ENCODE measurements at places on chromosomes 7 and 10.
A peak's percentile ranks its signal among the peaks of the same experiment; 100 is the strongest.

DNA sequence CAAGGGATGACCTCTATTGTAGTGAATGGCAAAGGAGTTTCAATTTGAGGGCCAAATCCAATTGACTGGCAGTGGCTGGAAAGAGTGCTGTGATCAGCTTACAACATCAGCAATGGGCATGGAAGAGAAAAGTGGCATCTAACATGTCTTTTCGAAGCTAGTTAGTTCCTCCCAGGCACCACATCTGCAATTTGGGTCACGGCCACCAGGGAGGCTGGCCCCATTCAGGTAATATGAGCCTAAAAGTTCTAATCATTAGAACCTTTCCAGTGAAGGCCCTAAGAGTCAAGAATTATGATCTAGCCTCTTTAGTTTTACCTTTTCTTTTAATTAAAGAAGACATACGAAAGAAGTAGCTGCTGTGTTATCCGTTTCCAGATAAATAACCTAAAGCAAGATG is 17.3 kb downstream of the CRTAC1 start:
- no peak for DNase-seq

DNA sequence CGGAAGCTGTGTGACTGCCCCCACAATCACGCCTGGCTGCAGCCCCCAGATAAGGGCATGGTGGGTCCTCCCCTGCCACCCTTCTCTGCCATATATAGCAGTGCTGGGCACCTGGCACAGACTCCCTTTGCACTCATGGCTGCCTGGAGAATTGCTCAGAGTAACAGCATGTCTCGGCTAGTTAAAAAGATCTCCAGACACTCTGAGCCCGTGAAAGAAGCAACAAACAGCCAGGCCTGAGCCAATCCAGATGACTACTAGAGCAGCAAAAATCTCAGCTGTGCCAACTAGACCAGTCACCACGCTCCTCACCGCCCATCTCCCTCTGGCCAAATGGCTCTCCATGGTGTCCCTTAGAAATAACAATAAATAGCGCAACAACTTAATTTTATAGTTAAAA is 71.3 kb downstream of the PARD3 start:
- DNase-seq: no peak

DNA sequence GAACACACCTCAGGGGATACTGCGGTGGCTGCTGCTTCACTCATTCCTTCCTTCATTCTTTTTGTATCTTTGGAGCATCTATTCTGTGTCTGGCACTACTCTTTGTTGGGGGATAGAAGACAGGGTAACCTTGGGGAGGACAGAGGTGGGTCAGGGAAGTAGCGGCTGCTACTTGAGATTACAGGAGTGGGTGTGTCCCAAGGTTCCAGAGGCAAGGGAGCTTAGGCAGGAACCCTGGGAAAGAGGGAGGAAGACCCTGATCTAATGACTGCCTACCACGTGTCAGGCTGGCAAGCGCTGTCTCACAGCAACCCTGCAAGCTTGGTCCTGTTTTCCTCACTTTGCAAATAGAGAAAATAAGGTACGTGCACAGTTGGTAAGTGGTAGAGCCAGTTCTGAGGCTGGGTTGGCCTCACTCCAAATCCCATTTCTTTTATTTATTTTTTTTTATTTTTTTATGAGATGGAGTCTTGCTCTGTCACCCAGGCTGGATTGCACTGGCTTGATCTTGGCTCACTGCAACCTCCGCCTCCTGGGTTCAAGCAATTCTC is 985.9 kb upstream of the ZNF722 start:
- no peak for DNase-seq

GRCh38 chr7:135980665-135981180 is 3.6 kb upstream of the MTPN start:
- DNase-seq: no peak

- DNase-seq: peak; percentile 38
These were observed 24.8 kb upstream of the EIF5AL1 start for GRCh38 chr10:79487296-79488194.

DNA sequence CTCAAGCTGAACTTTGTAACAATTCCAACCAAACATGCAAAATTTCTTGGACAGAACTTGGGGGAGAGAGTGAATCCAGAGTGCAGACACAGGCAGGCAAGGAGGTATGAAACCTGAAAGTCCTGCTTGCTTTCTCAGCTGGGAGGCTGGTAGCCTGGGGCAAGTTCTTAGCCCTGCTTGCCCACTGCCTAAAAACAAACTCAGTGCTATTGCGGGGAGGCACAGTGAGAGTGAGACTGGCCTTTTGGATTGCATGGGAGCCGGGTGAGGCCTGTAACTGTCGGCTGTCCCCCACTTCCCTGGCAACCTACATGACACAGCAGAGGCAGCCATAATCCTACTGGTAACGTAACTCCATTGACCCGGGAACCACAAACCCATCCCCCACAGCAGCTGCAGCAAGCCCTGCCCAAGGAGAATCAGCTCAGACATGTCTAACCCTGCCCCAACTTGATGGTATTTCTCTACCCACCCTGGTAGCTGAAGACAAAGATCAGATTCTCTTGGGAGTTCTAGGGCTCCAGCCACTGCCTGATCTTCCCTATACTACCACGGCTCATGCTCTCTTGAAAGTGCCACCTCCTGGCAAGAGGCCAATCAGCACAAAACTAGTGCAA is 663.6 kb downstream of the GRM8 start:
- no peak for DNase-seq

DNA sequence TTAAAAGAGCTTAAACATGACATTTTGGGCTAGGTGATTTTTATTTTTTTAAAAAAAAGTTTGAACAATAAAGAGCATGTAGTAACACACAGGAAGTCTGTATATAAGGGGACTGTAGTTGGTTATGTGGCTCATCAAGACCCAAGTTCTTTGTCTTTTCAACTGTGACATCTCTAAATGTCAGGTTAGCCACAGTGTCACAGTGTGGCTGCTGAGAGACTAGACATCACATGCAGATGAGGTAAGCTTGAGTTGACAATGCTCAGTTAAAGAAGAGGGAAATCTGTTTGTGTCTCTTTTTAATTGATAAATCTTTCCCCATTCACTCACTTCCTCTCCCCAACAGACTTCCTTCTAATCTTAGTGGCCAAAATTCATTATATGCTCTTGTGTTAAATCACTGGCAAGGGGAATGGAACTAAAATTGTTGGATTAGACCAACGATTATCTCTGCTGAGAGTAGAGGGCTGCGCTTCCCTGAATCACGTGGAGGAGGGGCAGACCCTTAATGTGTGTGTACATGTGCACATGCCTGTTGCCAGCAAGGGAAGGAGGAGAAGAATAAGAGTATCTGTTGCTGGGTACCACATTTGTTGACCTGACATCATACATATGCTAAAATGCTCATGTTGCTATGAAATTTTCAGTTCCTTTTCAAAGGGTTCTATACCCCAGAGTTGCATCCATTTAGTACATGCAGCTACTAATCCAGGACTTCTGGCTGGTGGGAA is 78.3 kb downstream of the MMRN2 start:
- DNase-seq: no peak

DNA sequence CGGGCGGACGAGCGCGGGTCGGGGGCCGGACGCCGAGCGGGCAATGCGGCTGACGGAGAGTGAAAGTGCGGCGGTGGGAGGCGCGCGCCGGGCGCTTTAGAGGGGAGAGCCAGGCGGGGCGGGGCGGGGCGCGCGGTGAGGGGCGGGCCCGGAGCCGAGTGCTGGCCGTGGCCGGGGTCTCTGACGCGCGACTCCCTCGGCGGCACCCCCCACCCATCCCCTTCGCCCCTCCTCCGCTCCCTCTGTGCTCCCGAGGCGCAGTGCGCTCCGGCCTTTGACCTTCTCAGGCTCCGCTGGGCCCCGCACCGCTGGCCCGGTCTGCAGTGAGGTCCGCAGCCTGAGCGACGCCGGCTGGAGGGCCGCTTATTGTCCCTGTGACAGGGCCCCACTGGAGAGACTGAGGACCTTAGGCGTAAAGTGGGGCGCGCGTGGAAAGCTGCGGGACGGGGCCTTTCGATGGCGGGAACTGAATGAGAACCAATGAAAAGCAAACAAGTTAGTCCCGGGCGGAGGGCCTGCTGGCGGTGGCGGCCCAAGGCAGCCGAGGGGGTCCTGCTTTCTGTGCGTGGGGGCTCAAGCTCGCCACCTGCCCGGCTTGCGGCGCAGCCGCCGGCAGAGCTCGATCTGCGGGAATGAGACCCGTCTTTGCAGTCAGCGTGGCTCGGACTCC is at the start of gene CXCL12:
CXCL12 (minus strand) TSS at position 72 of the 670 bp plus-strand sequence. CDS start 92 bp downstream, outside the sequence.
- DNase-seq: peak; percentile 35

DNA sequence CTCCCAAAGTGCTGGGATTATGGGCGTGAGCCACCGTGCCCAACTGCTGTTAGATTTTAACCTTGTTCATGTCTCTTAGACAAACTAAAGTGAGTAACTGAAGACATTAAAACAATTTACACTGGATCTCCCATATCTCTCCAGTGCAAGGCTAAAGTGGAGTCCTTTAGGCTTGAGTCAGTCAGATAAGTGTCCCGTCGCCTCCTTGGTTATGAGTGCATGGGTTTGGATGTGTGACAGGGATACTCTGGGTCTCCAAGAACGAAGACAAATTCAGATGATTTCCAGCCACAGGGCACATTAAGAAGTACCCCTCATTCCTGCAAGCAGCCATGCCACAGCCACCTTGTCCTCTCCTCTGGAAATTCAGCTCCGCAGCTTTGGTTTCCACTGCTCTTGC is 66.1 kb upstream of the PDZD8 start:
- no peak for DNase-seq

GRCh38 chr7:145219461-145219860 is 383.6 kb upstream of the TPK1 start:
- DNase-seq: no peak

All from neural crest cell (in vitro differentiated cells).